Activated naive CD8-positive, alpha-beta T cell treated with anti-CD3 and anti-CD28 coated beads, Interleukin-2, amount 10 ng/mL, durations not matched to agents 7 days and 5 days (primary cell): ENCODE measurements at places on chromosomes 4 and X.

GRCh38 chrX:123698979-123699520, 33.8 kb downstream of the THOC2 start:
- DNase-seq, result no peak

DNA sequence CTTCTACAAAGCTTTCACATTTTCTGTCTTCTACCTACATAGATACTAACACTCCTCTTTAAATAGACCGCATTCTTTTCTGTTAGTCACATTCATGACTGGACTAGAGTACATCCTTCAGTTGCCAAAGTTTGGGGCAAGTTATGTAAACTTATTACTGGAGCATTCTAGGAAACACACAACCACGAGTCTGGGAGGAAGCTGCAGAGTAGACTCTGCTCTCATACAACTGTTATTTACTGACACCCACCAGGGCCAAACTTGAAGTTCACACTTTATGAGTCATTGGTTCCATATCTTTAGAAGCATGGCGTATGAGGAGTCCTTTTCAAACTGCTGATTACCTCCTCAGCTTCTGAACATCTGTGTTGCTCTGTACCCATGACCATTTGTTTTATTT, 87.0 kb downstream of the RNF150 start:
- no peak for DNase-seq

GRCh38 chr4:53713296-53713695, 122.0 kb upstream of the LNX1 start:
- DNase-seq, result no peak

DNA sequence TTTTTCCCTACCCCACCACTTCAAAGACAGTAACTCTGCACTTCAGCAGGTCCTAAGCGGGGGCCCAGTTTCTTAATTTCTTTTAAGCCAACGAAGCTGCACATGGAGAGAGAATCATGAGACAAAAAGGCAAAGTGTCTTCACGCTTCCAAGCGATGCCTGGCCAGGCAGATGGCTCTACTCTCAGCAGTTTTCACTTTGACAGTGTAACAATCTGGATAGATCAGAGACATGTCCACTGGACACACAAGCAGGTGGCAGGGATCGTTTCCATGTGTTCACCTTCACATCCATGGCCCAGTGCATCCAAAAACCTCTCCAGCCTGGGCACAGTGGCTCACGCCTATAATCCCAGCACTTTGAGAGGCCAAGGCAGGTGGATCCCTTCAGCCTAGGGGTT, 27.8 kb downstream of the PPP2R2C start:
- DNase-seq, result peak; percentile 5

- no peak for DNase-seq
Measured at GRCh38 chr4:142278663-142279062, 567.4 kb downstream of the INPP4B start.
